Cardiac fibroblast (primary cell): ENCODE measurements at places on chromosomes 11 and 22.

DNA sequence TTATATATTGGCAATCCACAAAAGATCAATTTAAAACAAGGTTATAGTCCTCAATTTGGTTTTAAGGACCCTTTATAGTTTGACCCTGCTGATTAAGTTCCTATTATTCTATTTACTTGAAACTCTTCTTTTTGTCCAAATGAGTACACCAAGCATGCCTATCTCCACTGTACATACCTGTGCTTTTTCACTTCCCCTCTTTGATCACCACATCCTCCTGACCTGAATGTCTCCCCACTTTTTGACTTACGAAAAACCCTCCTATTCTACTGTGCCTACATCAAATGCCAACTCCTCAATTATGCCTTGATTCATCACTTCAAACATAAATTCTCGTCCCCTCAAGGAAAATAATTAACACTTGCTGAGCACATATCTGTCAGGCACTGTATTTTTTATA lies 113.5 kb downstream of the SOX6 start:
- DNase-seq: no peak

GRCh38 chr11:111851636-111852035 lies 19.7 kb downstream of the ALG9 start:
- DNase-seq: peak; percentile 56

GRCh38 chr11:20351751-20352262 lies 11.7 kb upstream of the HTATIP2 start:
- DNase-seq: no peak

DNA sequence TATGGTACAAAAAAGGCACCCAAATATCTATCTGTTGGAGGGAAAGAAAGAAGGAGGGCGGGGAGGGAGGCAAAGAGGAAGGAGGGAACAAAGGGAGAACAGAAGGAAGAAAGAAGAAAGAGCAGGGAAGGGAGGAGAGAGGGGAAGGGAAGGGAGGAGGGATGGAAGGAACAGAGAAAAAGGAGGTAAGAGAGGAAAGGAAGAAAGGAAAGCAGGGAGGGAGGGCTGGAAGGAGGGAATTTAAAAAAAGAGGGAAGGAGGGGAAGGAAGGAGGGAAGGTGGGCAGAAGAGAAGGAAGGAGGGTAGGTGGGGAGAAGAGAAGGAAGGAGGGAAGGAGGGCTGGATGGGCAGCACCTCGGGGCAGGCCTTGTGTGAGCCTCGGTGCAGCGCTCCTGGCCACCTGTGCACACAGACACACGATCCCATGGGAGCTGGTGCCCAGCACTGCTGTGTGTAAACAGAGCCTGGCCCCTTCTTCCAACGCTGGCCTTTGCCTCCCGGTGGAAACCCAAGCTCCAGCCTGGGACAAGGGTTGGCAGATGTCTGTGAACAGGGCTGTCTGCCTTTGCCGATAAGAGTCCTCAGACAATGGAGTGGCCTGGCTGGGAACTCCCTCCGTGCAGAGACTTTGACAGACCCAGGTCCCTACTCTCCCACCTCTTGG lies 23.2 kb downstream of the SMIM38 start:
- DNase-seq: no peak

GRCh38 chr11:89436071-89436470 lies 55.1 kb downstream of the NOX4 start:
- peak; percentile 48 for DNase-seq

DNA sequence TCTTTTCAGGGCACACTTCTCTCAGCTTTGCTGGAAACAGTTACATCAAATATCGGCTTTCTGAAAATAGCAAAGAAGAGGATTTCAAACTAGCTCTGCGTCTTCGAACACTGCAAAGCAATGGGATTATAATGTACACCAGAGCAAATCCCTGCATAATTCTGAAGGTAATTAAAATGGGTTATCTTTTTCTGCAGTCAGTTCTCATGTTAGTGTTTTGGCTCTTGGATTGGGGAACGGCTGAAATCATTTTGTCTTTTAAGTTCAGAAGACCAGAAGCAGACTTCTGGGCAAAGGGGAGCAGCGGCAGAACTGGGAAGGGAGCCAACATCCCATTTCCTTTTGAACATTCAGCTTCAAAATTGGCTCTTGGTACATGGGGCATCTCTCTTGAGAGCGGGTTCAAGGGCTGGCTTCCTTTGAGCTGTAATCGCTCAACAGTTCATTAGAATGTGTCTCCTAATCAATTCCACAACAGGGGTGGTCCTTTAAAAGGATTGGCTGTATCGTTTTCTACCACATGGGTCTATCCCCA lies 110.2 kb upstream of the MTNR1B start:
- DNase-seq: peak; percentile 15

DNA sequence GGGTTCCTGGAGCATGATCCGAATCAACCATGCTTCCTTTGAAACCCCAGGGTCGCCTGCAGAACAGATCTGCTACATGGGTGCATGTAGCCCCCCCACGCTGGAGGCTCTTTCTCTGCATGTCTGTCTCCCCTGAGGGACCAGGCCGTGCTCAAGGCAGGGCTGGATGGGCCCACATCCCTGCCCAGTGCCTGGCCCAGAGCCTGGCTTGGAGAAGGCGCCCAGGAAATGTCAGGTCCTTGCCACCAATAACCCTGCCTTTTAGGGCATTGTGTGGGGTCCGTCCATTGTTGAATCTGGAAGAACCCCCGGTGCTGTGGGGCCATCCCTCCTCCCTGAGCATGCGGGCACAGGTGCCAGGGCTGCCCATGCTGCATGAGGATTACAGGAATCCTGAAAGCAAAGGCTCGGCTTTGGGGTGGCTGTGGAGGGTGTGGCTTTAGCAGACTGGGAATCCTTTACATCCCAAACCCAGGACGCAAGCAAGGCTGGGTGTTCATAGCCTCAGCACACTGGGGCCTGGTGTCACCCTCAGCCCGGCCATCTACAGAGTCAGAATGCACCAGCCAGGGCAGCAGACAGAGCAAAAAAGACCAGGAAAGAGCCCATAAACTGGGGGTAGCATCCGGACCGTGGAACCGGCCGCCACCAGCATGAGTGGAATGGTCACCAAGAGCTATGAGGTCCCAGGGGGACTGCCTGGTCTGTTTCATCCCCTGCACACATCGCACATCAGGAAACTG lies 48.2 kb downstream of the RTL6 start:
- no peak for DNase-seq

DNA sequence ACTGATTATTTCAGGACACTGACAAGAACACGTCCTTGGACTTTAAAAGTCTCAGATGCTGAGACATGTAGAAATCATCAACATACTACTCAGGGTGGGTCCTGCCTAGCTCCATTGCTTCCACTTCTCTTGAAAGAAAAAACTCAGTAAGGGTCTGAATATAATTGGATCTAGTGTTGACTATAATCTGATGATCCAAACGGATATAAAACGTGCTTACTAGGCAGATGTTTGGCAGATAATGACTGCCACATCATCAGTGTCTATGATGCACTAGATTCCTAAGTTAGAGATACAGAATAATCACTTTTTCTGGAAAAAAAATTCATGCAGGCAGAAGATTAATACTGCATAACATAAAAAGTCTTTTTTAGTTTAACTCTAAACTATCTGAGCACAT lies 21.6 kb downstream of the GUCY1A2 start:
- DNase-seq: no peak

- no peak for DNase-seq
Observed at GRCh38 chr11:63905179-63905578, 11.8 kb downstream of the RCOR2 start.

DNA sequence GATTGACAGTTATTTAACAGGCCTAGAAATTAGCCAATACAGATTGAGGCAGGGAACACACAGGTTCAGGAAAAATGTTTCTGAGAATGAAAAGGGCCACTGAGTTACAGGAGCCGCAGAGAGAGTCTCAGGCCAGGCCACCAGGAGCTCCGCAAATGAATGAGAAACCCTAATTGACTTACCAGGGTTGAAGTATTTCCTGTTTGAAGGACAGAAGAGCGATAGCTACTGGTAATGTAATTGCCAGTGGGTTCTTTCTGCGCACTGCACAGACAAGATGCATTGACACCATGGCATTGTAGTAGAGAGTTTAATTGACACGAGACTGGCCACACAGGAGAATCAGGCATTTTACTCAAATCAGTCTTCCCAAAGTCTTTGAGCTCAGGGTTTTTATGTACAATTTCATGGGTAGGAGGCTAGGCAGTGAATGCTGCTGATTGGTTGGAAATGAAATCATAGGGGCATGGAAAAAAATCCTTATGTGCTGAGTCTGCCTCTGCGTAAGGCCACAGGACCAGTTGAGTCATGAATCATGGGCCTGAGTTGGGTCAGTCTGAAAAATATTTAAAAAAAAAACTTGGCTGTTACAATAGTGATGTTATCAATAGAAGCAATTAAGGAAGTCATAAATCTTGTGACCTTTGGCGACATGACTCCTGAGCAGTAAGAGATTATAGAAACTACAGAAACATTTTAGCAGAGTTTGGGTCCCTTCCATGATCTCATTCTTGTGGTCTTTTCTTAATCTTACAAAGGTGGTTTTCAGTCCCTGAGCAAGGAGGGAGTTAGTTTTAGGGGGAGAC lies 203.8 kb downstream of the CASP12 start:
- peak; percentile 59 for DNase-seq

- DNase-seq: no peak
Observed at GRCh38 chr11:70204466-70204799, 1.3 kb downstream of the FADD start.
